PC-3 (cell line): ENCODE measurements at places on chromosomes 5 and 9.

- H3K4me1 ChIP-seq = peaks cover 6% of the 10 kb centered on the region; the same call in 1 of the 2 replicates
- H3K36me3 ChIP-seq = 0 out of 2 replicates have a peak, but pooled peaks cover 3% of the 10 kb centered on the region
- no peak for DNase-seq
Measured at GRCh38 chr9:128923493-128923883, 2.7 kb downstream of the PHYHD1 start.

DNA sequence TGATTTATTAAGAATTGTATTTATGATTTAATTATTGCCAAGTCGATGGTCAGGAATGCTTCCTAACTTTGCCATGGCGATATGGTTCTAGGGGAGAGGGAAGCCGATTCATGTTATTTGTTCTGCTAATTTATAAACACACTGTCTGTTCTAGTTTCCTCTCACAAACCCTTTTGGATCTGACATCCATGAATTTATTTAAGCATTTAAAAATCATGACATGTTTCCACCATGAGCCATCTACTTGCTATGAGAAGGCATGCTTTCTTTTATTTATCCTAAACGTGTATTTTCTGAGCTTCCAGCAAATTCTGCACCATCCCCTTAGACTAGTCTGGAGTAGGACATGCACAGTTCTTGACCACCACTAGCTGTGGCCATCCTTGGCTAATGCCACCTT, 136.6 kb upstream of the STC2 start:
- DNase-seq = no peak
- H3K4me3 ChIP-seq = no peak overlapping the region
- no peaks in the 10 kb centered on the region for H3K27me3 ChIP-seq
- no peaks in the 10 kb centered on the region for H3K4me1 ChIP-seq
- H3K27ac ChIP-seq = no peak overlapping the region

GRCh38 chr5:153158608-153159007, 331.9 kb upstream of the GRIA1 start:
- H3K27me3 ChIP-seq = no peaks in the 10 kb centered on the region
- no peak overlapping the region for H3K27ac ChIP-seq
- H3K4me3 ChIP-seq = no peak overlapping the region
- H3K4me1 ChIP-seq = no peaks in the 10 kb centered on the region
- no peak for DNase-seq
- H3K36me3 ChIP-seq = no peaks in the 10 kb centered on the region

- no peak overlapping the region for H3K4me3 ChIP-seq
- no peak for DNase-seq
- no peaks in the 10 kb centered on the region for H3K4me1 ChIP-seq
- no peak overlapping the region for H3K27ac ChIP-seq
- no peaks in the 10 kb centered on the region for H3K36me3 ChIP-seq
- no peaks in the 10 kb centered on the region for H3K27me3 ChIP-seq
Measured at GRCh38 chr5:73528248-73528647, 30.0 kb downstream of the BTF3 start.

- peak; percentile 62 for DNase-seq
- no peaks in the 10 kb centered on the region for H3K27me3 ChIP-seq
- H3K36me3 ChIP-seq = no peaks in the 10 kb centered on the region
- H3K4me3 ChIP-seq = peak overlapping the region; percentile 64
- peaks cover 40% of the 10 kb centered on the region for H3K4me1 ChIP-seq
Measured at GRCh38 chr5:91281401-91281800, 101.7 kb downstream of the ARRDC3 start.

DNA sequence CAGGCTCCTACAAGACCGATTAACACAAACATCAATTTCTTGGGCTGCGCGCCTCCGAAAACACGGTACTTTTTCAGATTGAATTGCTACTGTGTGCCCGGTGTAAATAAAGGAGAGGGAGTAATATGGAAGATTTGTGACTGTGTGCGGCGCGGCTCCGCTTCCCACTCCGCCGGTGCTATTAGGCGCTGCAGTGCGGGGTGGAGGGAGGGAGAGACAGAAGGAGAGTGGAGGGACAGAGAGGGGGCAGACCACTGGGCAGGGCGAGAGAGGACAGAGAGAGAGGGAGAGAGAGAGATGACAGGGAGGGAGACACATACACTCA, 24.7 kb upstream of the RNU6ATAC start:
- no peaks in the 10 kb centered on the region for H3K4me1 ChIP-seq
- no peaks in the 10 kb centered on the region for H3K27me3 ChIP-seq
- no peak for DNase-seq
- H3K36me3 ChIP-seq = no peaks in the 10 kb centered on the region
- no peak overlapping the region for H3K27ac ChIP-seq

GRCh38 chr5:180469586-180469865, 24.7 kb upstream of the CNOT6 start:
- H3K27me3 ChIP-seq = no peaks in the 10 kb centered on the region
- no peak for DNase-seq
- H3K36me3 ChIP-seq = no peaks in the 10 kb centered on the region
- H3K27ac ChIP-seq = no peak overlapping the region
- H3K4me1 ChIP-seq = peaks cover 6% of the 10 kb centered on the region; the same call in 1 of the 2 replicates
- H3K4me3 ChIP-seq = no peak overlapping the region

- H3K4me1 ChIP-seq = no peaks in the 10 kb centered on the region
- no peaks in the 10 kb centered on the region for H3K27me3 ChIP-seq
- no peak overlapping the region for H3K4me3 ChIP-seq
- H3K27ac ChIP-seq = no peak overlapping the region
Measured at GRCh38 chr9:2771087-2771486, 53.8 kb downstream of the KCNV2 start.

DNA sequence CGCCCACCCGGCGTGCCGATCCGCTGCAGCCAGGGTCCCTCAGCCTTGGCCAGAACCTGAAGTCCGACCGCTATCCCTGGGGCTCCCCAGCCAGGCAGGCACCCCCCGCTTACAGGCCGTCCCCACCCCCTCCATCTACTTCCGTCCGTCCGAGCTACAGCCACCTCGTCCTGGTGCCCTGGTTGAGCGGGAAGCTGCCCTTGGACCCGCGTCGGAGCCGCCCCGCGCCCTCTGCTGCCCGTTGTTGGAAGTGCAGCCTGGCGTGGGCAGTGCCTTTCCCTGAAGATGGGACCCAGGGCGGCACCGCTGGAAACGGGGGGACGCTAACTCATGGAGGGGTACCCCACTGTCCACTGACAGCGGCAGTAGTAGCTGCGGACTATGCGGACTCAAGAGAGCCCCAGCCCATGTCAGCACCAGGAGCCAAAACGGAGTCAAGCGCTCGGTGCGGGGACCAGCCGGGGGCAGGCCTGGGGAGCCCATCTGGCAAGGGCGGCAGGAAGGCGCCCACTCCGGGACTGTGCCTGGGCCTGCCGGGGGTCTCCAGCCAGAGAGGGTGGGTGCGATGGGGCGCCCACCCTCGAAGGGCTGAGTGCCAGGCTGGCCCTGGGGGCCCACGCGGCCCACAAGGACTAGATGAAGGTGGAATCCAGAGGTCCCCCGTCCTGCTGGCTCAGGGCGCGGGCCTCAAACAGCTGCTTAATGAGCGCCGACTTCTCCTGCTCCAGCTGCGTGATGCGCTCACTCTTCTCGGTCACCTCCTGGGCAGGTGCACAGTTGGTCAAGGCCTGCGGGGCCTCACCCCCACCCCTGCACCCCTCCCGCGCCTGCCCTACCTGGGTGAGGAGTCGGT, 6.1 kb downstream of the SAPCD2 start:
- peak; percentile 46 for DNase-seq
- H3K27me3 ChIP-seq = no peaks in the 10 kb centered on the region
- H3K27ac ChIP-seq = no peak overlapping the region
- H3K4me3 ChIP-seq = no peak overlapping the region

- no peaks in the 10 kb centered on the region for H3K27me3 ChIP-seq
- H3K27ac ChIP-seq = no peak overlapping the region
- no peaks in the 10 kb centered on the region for H3K4me1 ChIP-seq
- no peaks in the 10 kb centered on the region for H3K36me3 ChIP-seq
- no peak for DNase-seq
- H3K4me3 ChIP-seq = no peak overlapping the region
Measured at GRCh38 chr9:10721301-10721700, 108.5 kb upstream of the PTPRD start.

DNA sequence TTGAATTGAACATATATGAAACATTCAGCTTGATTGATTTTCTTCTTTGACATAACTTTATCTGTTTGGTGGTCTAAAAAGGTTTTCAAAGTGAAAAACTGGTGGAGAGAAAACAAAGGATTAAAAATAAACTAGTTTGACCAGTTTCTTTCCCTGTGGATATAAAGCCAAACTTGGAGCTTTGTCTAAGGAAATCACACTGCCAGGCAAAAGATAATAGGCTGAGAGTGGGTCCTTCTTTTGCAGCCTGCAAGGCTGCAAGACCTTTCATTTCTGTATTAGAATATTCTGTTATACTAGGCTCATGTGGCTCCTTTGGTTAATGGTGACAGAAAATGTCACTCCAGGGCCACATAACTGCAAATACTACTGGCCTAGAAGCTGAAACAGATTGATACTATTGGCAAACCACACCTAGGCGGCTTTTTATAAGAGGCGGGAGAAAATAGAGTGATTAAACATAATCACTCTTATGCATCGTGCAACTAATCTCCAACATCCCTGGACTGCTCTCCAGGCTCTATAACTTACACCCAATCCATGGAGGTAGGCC, 129.1 kb upstream of the ZNF462 start:
- no peaks in the 10 kb centered on the region for H3K27me3 ChIP-seq
- no peaks in the 10 kb centered on the region for H3K4me1 ChIP-seq
- H3K27ac ChIP-seq = no peak overlapping the region
- peak; percentile 10 for DNase-seq
- H3K36me3 ChIP-seq = no peaks in the 10 kb centered on the region

DNA sequence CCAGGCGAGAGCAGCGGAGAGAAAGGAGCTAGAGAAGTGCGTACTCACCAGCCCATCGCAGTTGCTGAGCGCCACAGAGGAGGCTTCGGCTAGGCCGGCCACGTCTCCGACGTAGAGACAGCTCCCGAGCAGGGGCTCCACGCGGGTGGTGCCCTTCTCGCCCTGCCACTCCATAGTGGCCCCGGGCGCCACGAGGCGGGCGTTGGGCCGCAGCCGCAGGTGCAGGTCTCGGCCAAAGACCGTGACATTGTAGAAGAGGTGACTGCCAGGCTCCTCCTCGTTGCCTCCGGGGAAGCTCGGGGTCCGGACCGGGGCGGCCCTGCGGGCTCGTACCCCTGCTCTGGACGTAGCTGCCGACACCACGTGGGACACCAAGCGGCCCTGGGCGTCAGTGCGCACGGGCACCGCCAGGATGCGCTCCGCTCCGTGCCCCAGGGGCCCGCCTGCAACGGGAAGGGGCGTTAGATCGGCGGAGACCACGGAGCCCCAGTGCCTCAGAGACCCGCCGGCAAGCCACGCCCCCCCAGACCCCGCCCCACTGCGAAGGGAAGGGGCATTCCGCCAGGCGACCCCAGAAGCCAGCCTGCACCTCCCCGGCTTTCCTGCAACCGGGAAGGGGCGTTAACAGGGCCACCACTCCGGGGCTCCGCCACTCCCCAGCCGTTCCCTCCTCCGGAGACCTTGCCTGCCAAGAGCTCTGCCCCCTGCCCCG, 1.4 kb downstream of the ADAMTS2 start:
- peaks cover 89% of the 10 kb centered on the region for H3K27me3 ChIP-seq
- H3K4me1 ChIP-seq = no peaks in the 10 kb centered on the region
- no peak overlapping the region for H3K27ac ChIP-seq
- DNase-seq = no peak
- H3K4me3 ChIP-seq = no peak overlapping the region

- peak overlapping the region; percentile 84 for H3K4me3 ChIP-seq
- H3K4me1 ChIP-seq = peaks cover 32% of the 10 kb centered on the region
- H3K27me3 ChIP-seq = no peaks in the 10 kb centered on the region
Measured at GRCh38 chr5:473551-474192, 30.7 kb downstream of the EXOC3 start.

DNA sequence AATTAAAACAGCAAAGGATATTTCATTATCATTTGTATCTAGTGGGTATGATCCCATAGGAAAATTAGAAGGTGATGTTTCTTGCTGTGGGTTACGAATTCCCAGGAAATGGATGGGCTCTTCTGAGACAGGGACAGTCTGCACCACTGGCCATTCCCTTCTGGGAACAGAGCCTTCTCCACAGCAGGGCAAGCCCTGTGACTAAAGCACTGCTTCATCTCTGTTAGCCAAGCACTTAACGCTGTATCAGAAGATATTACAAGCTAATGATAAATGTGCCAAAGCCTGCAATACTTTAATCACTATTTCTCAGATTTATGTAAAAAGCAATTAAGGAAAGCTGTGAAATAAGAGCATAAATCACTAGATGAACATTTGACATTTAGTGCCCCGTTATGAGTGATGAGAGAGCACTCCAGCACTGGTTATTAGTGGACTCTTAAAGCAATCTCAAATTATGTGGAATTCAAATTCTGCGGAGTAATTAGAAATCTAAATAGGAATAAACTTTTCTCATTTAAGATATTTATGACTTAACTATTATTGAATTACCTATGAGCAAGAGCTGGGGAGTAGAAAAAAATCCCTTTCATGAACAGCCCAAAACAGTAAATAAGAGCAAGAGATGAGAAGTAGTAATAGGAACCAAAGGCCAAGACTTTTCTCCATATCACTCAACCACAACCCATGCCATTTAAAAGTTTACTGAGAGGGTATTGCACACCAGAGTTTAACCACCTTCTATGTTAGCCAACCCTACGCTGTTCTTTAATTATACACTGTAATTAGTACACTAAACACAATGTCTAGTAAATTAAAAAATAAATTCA, 49.2 kb downstream of the FAM240B start:
- no peaks in the 10 kb centered on the region for H3K27me3 ChIP-seq
- H3K27ac ChIP-seq = no peak overlapping the region
- DNase-seq = no peak
- H3K4me1 ChIP-seq = peaks cover 8% of the 10 kb centered on the region

DNA sequence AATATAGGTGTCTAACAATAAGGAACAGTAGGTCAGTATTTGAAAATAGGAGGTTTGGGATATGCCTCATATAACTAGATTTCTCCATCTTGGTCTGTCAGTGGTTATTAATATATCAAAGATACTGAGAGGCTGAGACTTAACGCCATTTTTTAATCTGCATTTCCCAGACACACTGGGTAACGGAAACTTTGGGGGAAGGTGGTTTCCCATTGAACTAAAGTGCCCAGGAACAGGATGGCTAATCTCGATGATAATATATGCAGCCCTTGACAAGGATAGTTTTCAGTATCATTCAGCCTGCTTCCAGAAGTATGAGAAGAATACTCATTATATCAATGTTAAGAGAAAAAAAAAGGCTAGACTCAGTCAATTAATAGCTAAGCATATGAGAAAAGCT, 30.7 kb downstream of the EFNA5 start:
- no peak overlapping the region for H3K27ac ChIP-seq
- no peaks in the 10 kb centered on the region for H3K4me1 ChIP-seq

- H3K36me3 ChIP-seq = no peaks in the 10 kb centered on the region
- H3K4me3 ChIP-seq = no peak overlapping the region
- no peak overlapping the region for H3K27ac ChIP-seq
- H3K27me3 ChIP-seq = no peaks in the 10 kb centered on the region
- DNase-seq = no peak
Measured at GRCh38 chr5:56456002-56456401, 222.9 kb upstream of the ANKRD55 start.

GRCh38 chr9:129891569-129891968, 56.3 kb downstream of the USP20 start:
- H3K27me3 ChIP-seq = no peaks in the 10 kb centered on the region
- H3K27ac ChIP-seq = no peak overlapping the region
- H3K36me3 ChIP-seq = peaks cover 7% of the 10 kb centered on the region; the same call in 1 of the 2 replicates
- no peaks in the 10 kb centered on the region; the same call in 1 of the 2 replicates for H3K4me1 ChIP-seq

GRCh38 chr9:13244181-13244580, 35.3 kb downstream of the MPDZ start:
- H3K27me3 ChIP-seq = no peaks in the 10 kb centered on the region
- DNase-seq = no peak
- no peaks in the 10 kb centered on the region for H3K4me1 ChIP-seq
- H3K4me3 ChIP-seq = no peak overlapping the region
- H3K27ac ChIP-seq = no peak overlapping the region

GRCh38 chr9:135890190-135891026, 16.9 kb downstream of the CAMSAP1 start:
- H3K4me3 ChIP-seq = no peak overlapping the region
- peaks cover 3% of the 10 kb centered on the region for H3K4me1 ChIP-seq
- H3K27me3 ChIP-seq = no peaks in the 10 kb centered on the region
- DNase-seq = no peak
